ENCODE measurements at places on chromosomes 7 and 10.

DNA sequence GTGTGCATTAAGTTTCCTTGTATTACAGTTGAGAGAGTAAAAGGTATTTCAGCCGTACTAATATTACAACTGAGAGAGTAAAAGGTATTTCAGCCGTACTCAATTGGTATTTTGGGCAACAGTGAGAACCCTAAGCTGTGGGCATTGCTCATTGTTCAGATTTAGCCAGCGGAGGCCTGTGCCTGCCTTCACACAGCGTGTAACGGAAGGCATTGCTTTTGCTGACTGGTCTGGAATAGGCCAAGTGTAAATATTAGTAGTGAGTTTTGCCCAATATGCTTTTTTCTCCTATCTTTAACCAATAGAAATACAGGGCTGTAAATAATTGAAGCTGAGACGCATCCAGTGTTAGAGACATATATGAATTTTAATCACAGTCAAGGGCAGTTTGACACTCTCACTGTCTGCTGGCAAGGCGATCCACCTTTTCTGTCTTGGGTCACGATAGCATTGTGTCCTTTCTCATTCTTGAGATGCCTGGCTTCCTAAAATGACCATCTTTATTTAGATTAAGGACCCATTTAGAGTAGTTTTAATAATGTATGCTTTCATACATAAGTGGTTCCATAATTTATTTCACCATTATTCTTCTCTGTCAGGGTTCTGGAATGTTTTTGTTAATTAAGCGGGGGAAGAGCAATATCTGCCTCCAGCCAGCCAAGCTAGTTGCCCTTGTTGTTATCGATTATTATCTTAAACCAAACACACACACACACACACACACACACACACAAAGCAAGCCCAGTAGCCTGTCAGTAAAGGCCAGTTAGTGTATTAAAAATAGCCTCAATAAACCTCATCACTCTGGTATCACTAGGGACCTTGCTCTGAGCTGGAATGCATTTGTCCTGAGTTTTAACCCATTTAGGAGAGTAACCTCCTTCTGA is 130.7 kb downstream of the CELF2 start:
- DNase-seq: no peak

- peak; percentile 28 for DNase-seq
Measured at GRCh38 chr10:69087590-69088470, at the start of gene SRGN. SRGN (plus strand) TSS chr10:69088103; CDS start chr10:69088158, 55 bp downstream.

- no peak for DNase-seq
Measured at GRCh38 chr7:121960678-121961077, 87.7 kb downstream of the PTPRZ1 start.

- DNase-seq: no peak
Measured at GRCh38 chr7:73974101-73974947, 53.6 kb upstream of the ELN start.

GRCh38 chr10:124725791-124726190 is 18.4 kb downstream of the FAM53B start:
- no peak for DNase-seq

DNA sequence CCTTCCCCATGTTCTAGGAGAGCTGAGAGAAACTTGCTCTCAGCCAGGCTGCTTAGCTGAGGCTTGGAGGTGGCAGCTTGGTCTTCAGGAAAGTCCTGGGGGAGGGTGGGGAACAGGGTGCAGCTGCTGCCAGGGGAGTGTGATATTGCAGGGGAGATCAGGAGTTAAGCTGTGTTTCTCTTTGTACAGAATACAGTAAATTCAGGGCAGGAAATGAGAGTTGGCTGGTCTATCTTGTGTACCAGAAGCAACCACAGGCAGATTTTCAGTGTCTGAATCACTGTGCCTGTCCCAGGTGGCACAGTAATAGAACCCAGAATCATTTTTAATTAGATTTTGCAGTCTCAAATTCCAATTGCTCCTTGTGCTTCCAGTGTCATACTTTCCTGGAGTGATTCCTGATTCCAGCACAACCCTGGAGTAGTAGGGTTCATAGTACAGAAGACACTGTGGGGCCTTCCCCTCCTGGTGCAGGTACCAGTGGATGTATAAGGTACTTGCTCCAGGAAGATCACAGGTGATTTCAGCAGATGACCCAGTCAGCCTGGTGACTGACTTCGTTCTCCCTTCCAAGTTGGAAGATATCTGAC is 94.0 kb upstream of the TARP start:
- no peak for DNase-seq

Measured in GM12892 (cell line).